ENCODE measurements at places on chromosomes 6 and 20.

DNA sequence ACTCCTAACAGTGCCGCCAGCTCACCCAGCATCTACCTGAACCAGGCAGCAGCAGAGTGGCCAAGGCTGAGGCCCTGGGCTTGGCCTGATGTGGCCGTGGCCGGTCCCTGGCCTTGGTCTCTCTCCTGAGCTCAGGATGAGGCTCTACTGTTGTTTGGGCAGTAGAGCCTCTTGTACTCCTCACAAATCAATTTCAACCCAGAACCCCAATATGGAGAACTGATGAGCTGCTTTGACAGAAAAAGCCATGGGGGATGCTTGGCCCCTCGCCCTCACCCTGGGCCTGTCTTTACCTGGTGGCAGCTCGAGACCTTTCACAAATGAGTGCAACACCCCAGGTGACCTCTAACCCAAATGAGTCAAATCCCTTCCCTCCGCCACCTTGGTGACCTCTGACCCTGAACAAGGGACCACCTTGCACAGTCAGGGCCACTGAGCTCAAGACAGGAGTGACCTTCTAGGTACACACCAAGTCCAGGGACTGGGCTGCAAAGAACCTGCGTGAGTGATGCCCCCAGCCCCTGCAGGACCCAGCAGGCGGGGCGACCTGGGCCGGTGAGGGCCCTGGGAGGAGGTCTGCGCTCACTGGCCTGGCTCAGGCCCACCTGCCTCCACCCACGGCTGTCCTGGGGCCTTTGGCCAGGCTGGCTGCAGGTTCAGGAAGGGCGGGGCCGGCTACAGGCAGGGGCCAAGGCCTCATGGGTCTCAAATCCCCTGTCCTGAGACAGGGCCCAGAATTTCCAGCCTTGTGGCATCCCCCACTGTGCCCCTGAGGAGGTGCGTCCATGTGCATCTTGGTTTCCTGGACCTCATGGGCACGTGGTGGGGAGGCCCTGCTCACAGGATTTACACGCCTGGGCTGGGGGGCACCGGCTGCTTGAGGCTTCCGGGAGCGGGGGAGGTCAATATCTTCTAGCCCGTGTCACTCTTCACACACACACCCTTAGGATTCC, 30.2 kb downstream of the PSMG4 start:
- no peak for DNase-seq

DNA sequence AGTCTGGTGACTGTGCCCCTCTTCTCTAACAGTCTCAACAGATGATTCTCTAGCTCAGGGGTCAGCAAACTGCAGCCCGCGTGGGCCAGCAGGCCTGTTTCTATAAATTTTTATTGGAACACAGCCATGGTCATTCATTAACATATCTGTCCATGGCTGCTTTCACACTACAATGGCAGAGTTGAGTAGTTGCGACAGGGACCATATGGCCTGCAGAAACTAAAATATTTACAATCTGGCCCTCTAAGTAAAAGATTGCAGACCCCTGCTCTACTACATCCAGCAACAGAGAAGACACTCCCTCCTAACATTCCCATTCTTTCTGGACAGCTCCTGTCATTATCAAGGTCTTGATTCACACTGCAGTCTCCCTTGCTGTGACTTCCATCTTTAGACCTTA, 45.2 kb downstream of the PLAGL2 start:
- no peak for DNase-seq

- no peak for DNase-seq
Observed at GRCh38 chr6:5241252-5241651, 19.5 kb downstream of the LYRM4 start.

- no peak for DNase-seq
Observed at GRCh38 chr6:143222801-143223231, 162.1 kb downstream of the AIG1 start.

- DNase-seq, result no peak
Observed at GRCh38 chr6:161674930-161675682, 401.2 kb upstream of the AGPAT4 start.

DNA sequence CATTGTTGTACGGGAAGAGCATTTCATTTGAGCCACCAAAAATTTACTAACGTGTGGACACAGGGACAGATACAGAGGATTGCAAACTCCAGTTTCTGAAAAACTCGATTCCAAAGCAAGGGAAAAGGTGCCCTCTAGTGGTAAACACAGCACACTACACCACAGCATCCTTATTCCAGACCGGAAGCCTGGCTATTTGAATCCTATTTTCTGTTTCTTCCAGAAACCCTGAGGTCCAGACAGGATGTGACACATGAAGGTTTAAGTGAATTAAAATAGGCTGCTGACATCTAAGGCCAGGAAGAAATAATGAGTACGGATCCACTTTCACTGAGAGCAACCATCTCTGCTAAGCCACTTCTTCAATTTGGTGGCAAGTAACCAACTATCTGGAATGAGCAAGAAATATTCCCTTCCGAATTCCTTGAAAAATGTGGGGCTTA, 31.8 kb upstream of the GMPR start:
- DNase-seq, result peak; percentile 70

- DNase-seq, result no peak
Observed at GRCh38 chr6:134523903-134524650, 206.2 kb upstream of the SGK1 start.

DNA sequence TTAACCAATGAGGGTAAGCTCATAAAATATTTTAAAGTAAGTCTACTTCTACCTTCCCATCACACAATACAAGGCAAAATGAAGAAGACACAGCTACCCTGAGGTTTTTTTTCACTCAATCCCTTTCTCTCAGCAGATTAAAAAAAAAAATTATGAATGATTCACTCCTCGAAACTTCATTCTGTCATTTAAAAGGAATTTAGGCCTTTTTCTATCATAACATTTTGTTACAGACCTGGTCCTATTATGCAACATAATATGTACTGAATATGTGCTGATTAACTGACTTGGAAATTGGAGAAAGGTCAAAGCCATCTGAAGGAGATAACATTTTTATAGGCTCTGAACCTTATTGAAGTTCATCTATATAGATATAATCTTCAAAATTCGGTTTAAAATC, 45.5 kb downstream of the PRL start:
- DNase-seq, result no peak

DNA sequence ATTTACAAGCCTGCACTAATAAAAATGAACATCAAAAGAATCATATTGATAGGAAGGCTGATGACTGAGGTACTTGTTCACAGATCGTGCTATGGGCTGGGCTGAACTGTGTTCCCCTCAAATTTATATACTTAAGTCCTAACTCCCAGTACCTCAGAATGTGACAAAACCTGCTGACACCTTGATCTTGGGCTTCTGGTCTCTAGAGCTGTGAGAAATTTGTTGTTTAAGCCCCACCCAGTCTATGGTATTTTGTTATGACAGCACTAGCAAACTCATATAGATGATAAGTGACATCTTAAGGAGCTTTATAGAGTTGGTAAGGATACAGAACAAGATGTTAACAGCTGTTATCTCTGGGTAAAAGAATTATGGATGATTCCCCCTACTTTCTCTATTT, 13.8 kb downstream of the UBE2V1 start:
- DNase-seq, result no peak

- DNase-seq, result no peak
Observed at GRCh38 chr20:33896509-33896908, 85.4 kb downstream of the CHMP4B start.

GRCh38 chr6:155085582-155086257, 90.6 kb downstream of the TIAM2 start:
- no peak for DNase-seq

GRCh38 chr6:63391203-63391970, 71.6 kb upstream of the LGSN start:
- no peak for DNase-seq

DNA sequence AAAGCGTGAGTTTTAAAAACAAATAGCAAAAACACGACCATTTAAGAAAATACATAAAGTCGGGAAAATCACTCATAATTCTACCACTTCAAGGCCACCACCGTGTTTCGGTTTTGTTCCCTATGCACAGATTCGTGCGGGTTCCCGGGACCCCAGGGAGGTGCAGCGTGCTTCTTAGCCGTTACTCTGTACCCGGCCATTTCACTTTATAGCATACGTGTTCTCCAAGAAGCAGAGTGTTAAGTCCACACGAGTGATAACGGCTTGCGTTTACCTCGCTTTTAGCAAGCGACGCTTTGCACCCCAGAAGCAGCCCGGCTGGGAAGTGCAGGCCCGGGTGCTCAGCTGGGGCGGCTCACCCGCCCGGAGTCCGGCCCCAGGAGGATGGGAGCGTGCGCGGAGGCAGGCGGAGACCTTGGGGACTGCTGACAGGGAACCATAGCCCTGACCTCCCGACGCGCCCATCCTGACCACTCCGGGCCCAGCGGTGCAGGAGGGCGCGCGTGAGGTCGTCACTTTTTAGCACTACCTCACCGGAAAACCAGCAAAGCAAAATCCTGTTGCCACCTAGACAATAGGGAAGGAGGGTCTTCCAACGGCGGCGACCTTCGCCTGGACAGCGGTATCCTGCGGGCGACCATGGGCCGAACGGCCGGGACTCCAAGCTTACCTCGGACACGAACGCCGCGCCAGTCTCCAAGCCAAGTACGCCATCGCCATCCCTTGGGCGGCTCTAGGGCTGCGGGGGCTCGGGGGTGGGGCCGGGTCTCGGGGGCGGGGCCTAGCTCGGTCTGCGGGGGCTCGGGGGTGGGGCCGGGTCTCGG, at the start of gene ECI2:
Gene ECI2 (minus strand): TSS at position 735 of the 824 bp plus-strand sequence. CDS start 15 bp downstream, at position 720.
- peak; percentile 65 for DNase-seq

- DNase-seq, result no peak
Observed at GRCh38 chr6:14676064-14676463, 558.5 kb downstream of the CD83 start.

DNA sequence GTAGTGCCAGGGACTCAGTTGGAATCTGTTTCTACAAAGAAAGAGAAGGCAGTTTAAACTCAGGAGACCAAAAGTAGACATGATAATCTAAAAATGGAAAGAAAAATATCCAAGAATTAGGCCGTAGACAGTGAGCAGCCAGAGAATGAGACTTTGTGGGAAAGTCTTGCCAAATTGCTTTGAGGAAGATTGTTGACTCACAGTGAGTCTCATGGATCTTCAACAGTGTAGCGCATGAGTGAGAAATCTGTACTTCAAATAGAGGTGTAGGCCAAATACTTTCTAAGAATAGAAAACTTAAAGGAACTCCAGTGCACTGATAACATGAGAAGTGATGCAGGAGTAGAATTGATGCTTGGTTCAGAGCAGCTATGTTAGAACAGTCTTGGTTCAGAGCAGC, 284.5 kb downstream of the HTR1B start:
- no peak for DNase-seq

DNA sequence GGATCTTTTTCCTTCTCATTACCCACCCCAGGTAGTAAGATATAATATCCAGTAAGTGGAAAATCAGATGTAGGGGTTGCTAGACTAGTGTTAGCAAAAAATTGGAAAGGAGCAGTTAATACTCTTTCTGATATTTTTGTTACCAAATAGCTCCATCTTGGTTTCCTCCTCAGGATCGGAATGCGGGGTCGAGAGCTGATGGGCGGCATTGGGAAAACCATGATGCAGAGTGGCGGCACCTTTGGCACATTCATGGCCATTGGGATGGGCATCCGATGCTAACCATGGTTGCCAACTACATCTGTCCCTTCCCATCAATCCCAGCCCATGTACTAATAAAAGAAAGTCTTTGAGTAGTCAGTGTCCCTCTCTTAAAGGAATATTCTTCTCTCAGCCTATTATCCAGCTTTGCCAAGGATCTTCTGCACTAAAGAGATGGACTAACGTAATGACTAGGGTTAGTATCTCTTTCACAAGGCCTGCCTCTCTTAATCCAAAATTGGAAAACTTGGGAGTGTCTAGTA, 1.5 kb downstream of the ROMO1 start:
- no peak for DNase-seq

GRCh38 chr6:39196673-39197091, 32.6 kb downstream of the KCNK5 start:
- no peak for DNase-seq

GRCh38 chr6:25176466-25176865, 102.7 kb upstream of the CARMIL1 start:
- no peak for DNase-seq

DNA sequence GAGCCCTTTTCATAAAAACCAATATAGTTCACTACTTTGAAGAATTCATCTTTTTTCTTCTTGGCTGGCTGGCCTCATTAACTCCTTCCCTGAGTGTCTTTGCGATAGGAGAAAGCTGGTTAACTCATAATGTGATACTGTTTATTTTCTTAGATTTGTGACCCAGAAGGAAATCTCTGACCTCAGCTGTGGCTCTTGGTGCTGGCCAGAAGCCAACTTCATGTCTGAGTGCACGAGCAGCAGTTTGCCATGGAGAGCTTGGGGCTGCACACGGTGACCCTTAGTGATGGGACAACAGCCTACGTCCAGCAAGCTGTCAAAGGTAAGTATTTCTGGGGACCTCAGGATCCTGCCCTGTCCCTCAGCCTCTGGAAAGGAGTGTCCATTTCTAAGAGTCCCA, 16.7 kb upstream of the DEF6 start:
- no peak for DNase-seq

- no peak for DNase-seq
Observed at GRCh38 chr6:112304680-112305079, 42.5 kb upstream of the RFPL4B start.

DNA sequence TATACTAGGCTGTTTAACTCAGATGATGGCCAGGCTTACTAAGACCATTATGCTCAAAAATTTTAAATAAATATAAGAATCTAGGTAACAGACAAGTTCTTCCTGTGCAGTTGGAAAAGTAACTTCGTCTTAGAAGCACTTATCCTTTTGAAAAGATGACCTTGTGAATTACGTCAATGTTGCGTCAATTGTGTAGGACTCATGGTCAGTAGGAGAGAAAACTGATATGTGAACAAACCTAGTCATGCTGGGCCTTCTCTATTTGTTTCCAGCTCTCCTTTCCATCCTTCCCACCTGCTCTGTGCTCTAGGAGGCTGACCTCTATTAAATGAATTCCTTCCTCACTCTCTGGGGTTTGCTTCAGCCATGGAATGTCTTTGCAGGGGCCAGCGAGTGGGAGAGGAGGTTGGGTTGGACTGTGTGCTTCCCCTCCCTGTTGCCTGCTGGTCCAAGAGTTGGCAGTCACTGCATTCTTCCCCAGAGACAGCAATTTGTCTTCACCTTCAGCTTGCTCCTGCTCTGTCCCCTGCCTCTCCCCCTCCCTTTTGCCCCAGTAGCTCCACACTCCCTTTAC, 128.0 kb upstream of the TNFAIP3 start:
- DNase-seq, result no peak

DNA sequence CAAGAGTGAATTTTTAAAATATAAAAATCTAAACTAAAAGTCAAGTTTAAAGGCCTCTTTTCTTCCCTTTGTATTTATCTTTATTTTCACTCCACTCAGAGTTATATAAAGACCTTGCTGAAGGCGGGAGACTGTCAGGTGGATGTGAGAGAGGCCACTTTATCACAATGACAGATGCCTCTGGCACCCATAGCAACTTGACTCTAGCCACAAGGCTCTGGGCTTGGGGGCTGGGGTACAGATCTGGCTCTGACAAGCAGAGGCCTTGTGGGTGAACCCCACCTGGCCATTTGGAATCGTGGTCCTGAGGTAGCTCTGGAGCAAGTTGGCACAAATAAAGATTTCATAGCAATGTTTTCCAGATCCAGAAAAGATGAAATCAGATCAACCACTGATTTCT, 417.2 kb downstream of the RFPL4B start:
- no peak for DNase-seq

All from GM13976 (cell line).